ENCODE measurements at places on chromosomes 6 and 20.

DNA sequence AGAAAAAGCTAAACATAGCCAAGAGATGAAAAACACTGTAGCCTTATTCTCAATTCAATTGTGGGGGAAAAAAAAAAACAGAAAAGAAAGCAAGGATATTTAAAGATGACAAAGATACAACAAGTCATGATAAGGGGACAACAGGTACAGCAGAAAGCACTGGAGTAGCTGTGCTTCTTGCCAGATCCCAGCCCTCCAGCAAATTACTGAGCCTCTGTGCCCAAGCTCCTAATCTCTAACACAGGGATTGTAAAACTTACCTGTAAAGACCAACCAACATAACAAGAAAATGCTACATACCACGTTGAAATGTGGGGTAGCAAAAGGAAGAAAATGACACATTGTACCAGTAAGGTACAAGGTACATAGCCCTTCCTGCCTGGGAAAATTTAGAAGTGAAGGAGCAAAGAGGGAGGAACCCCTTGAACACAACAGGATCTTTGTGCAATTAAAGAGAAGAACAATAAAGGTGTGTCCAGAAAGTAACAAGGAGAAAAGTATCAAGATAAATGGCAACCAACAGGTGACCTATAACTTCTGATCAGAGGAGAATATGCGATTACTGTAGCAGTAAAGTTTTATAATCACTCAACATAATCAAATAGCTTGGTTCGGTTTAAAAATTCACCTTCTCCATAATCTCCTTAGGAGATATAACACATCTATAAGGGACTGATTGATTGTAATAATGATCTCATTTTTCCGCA lies 30.6 kb downstream of the PREP start:
- DNase-seq: no peak

GRCh38 chr6:39901670-39902069 lies 32.6 kb downstream of the MOCS1 start:
- DNase-seq: no peak

- no peak for DNase-seq
Measured at GRCh38 chr20:33465481-33466302, 22.1 kb upstream of the SNTA1 start.

GRCh38 chr20:15656124-15656523 lies 917.1 kb downstream of the KIF16B start:
- DNase-seq: no peak

GRCh38 chr6:77106992-77107391 lies 356.3 kb downstream of the HTR1B start:
- DNase-seq: no peak

- no peak for DNase-seq
Measured at GRCh38 chr6:145247692-145248419, 487.5 kb downstream of the EPM2A start.

DNA sequence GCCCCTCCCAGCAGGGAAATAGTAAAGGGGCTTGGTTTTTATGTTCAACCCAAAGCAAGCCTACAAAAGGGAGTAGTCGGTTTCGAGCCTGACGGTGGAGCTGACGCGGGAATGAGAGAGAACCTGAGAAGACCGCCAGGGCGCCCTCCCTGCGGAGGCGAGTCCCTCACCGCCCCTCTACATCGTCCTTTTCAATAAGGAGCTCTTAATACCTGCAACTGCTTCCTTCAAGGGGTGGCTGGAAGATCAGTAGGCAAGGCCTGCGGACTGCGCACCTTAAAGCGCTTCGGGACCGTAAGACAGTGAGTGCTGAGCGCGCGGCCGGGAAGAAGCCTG lies 709 bp upstream of the ZNF76 start:
- DNase-seq: no peak

All from OCI-LY7 (cell line).